IMR-90 (cell line): ENCODE measurements at places on chromosomes 7 and 10. TPM values are rescaled to one million over a fixed set of nuclear protein-coding genes. Genes with fewer than 3 reads are reported as not detected.

EVX1 gene
- total RNA-seq = not detected in 2 replicates

GRCh38 chr7:20219446-20220292 is 2.5 kb upstream of the MACC1 start:
- DNase-seq = peak; percentile 99

OR13A1 gene
- total RNA-seq = not detected in 2 replicates

GRCh38 chr7:107998660-107999480 is 4.1 kb downstream of the LAMB1 start:
- DNase-seq = no peak

GRCh38 chr10:73537288-73537687 is 41.5 kb upstream of the PPP3CB start:
- DNase-seq = no peak

DNA sequence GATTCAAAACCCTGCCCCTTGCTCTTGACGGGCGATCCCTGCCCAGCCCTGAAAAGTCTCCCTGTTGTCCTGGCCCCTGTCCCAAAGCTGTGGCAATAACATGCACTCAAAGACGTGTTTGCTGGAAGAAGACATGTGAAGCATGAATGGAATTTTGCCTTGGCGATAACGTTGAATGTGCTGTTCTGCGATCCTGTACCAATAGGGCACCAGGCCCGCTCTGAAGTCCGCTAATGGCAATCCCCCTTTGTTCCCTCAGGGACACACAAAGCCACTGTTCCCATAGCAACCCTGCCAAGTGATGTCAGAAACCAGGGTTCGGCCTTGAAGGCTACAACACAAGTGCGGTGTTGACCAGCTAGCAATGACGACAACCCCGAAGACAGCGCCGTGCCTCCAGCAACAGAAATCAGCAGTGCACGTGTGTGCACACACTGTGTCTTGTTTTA is 284.6 kb downstream of the KLF6 start:
- DNase-seq = peak; percentile 90

DNA sequence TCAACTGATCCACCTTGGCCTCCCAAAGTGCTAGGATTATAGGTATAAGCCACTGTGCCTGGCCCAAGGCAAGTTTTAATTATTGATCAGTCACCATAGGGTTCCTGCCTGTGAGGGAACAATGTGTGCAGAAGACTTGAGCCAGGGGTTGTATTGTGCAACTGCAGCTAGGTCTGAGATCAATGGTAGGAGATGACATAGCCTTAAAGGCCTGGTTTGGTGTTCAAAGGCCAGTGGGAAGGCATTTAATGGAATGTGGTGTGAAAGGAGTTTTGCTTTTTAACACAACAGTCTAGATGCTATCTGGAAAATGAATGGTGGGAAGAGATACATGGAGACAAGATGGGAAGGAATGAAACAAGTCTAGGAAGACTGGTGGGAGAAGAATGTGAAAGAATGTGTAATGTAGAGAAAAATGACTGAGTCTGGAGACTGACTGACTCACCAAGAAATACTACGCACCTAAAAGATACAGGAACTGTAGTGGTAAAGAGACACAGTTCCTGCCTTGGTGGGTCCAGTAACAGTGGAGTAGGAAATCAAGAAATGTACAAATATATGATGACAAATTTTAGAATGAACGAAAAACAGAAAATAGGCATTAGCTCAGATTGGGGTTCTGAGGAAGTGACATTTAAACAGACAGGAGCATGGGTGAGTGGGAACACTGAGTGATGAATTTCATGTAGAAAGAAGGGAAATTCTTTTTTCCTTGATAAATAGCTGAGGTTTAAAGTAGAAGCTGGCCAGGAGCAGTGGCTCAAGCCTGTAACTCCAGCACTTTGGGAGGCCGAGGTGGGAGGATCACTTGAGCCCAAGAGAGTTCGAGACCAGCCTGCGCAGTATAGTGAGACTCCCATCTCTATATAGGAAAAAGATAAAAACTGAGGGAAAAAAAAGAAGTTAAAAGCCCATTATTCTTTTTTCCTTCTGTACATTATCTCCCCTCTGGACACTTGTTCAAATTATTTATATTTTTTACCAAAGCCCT is 9.4 kb downstream of the HNRNPF start:
- DNase-seq = peak; percentile 72

DNA sequence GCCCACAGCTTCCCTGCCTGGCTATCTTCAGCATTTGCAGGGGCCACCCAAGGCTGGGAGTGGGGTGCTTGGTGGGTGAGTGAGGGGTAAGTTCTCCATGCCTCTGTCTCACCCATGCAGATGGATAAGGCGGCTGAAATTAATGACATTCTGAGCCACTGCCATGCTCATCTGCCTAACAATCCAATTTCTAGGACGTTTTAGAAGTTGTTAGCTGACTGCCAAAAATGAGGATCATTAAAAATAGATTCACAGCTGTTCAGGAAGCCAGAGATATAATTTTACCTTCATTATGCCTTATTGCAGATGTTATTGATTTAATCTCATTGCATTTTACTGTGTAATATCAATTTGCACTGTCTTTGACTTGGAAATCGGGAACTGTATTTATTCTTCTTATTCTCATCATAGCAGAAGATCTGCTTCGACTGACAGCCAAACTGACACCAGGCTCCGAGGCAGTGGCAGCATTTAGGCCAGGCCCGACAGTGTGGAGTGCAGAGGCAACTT is 334.4 kb upstream of the NPVF start:
- DNase-seq = no peak

GRCh38 chr7:46955531-46955930 is 626.4 kb downstream of the TNS3 start:
- no peak for DNase-seq
